GM12891 (cell line): ENCODE measurements at places on chromosomes 6 and 20.

DNA sequence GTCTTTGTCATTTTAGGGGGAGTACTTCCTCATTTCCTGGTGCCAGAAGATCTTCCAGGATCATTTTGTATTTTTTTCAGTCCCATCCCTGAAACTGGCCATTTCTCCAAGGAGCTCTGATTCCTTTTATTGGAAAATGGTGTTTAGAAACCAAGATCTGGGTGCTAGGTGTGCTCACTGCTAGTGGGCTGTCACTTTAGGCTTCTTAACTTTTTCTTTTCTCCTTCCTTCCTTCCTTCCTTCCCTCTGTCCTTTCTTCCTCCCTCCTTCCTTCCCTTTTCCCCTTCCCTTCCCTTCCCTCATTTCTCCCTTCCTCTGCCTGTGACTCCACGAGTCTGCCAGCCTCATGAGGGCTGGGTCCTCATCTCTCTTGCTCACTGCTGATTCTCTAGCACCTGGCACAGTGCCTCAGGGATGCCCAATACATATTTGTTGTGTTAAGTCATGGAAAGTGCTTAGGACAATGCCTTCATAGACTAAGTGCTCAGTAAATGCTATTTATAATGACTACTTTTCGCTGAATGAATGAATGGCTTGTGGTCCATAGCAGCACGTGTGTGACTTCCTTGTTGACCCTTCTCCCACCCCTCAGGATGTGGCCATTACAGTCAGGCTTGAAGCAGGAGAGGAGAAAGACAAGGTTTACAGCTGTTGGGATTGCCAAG, 36.9 kb downstream of the APCDD1L start:
- no peak for DNase-seq

DNA sequence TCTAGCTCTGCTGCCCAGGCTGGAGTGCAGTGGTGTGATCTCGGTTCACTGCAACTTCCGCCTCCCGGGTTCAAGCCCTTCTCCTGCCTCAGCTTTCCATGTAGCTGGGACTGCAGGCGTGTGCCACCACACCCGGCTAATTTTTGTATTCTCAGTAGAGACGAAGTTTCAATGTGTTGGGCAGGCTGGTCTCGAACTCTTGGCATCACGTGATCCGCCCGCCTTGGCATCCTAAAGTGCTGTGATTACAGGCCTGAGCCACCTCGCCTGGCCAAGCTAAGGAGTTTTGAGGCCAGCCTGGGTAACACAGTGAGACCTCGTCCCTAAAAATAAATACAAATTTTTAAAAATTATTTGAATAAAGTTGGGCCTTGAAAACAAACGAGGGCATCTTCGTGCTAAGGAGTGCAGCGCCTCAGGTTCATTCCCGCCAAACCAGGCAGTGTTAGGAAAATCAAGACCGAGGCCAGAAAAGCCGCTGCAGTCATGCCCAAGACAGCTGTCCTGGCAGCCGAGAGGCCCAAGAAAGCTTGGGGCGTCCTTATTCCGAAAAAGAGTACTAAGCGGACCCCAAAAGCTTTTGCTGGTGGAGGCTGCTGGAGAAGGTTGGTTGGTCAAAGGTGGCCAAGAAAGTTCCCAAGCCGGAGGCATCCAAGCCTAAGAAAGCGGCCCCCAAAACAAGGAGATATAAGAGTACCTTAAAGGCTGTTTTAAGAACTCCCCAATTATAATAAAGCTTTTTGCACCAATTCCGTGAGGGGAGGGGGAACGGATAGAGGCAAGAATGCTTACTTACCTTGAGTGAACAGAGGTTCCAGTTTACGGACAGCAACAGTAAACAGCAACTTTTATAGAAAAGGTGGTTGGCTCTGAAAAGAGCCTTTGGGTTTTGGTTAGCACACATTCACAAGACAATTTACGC, 109.0 kb downstream of the HFE start:
- DNase-seq = no peak

- no peak for DNase-seq
Measured at GRCh38 chr6:48889429-48889828, 573.6 kb downstream of the MMUT start.

DNA sequence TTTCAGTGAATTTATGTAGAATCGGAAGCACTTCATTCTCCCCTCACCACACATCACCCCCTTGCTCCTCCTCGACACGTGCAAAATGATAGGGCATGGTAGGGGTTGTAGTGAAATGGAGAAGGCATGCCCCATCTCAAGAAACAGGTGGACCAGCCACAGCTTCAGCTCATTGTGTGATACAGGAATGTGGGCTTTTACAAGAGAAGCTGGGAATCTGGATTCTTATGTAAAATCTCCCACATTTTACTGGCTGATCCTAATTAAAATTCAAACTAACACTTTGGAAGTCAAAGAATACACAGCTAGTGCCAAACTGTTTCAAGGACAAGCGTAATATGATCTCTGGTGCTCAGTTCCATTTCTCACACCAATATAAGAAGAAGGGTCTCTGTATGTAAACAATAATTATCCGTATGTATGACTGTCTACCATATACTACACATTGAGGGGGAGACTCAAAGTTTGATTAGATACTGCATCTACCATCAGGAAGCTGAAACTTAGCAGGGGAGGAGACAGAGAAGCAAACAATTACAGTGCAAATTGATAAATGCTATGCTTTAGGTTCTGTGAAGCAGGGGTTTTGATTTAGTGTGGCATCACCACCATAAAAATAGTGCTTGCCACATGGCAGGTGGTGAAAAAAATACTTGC, 24.3 kb upstream of the KIAA0408 start:
- no peak for DNase-seq

GRCh38 chr6:165568326-165568725, 94.7 kb downstream of the PDE10A start:
- DNase-seq = no peak

DNA sequence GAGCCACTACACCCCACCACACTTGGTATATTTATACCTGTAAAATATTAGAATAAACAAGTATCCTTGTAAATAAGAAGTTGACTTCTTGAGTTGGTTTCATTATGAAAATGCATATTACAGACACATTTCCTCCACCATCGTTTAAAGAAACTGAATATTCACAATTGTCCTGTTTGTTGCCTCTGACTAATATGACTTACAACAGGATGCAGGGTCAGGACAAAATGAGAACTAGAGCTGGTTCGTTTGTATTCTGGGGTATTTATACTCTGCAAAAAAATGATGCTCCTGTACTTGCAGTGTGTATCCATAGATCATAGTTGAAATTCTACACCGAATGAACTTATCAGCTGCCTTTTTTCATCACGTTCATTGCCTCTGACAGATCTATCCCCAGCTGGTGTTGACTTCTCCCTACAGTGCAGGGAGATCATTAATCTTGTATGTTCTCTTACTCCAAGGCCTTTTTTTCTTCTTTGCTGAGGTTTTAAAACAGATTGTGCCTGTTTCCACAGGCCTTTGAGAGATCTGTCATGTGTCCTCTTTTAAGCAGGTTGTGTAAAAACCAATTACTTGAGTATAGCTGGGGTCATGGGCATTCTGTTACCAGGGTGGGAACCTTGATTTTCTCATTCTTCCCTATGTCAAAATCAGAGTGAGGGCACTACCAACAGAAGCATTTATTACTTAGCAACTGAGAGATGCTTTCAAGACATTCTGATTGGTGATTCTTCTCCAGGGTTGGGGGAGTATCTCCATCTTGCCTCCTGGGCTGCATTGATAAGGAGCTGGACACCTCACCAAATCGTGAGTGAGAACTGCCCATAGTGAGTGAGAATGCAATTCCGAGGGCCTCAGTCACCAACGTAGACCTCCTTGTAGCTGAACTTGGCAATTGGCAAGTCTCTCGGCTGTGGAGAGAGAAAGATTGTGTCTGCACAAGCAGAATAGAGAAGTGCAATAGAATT, 78.8 kb upstream of the CD83 start:
- no peak for DNase-seq

DNA sequence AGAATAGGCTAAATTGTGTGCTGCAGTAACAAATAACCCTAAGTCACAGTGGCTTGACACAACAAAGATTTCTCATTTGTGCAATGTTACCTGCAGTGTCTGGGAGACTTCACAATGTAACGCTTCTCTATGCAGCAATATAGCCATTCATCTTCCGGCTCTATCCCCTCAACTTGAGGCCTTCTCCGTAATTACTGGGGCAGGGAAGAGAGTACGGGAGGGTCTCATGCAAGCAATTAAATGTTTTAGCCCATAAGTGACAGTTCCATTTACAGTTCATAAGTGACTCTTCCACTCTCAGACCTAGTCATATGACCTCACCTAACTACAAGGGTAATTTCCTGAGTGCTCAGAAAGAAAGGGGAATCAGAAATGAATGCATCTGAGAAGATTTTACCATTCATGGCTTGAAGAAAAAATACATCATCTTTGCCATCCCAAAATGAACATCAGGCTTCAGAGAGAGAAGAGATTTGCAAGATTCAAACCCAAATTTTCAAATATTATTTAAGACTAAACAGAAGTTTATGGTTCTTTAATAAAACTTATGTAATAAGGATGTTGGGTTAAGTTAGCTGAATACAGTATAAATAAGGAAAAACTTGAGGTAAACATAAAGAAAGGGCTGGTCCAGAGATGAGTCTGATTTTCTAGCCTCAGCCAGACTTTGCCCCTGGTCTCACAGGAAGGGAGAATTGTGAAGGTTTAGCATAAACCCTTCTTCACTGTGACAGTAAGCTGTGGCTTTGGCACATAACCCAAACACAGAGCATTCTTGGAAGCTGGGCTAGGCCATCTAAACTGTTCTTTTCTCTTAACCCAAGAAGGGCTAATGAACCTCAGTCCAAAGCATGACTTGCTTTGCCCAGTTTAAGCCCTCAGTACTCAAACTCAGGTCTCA, 13.3 kb downstream of the GPR6 start:
- no peak for DNase-seq

DNA sequence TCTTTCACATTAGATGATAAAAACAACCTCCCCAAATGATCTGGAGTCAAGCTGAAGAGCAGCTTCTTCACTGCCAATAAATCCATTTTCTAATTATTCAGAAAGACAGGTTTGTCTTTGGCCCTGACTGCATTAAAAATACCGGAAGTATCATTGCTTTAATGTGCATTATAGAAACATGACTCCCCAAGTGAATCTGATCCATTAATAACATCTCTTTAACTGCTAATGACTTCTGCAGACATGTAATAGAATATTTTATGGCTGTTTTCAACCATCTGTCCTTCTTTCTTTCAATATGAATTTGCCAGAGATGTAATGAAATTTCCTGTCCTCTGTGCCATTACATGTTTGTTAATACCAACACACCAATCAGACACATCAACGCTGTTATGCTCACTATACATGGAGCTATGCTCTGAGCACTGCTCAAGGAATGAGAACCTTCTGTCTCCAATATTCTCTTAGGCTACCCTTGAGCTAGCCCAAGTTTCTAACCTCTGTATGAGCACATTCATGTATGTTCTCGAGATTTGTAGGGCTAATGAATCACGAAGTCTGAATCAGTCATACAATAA, 87.8 kb downstream of the LYRM4 start:
- no peak for DNase-seq

- DNase-seq = no peak
Measured at GRCh38 chr6:72931325-72931887, 293.9 kb downstream of the KHDC1L start.

- DNase-seq = no peak
Measured at GRCh38 chr6:114202389-114202788, 140.4 kb downstream of the HS3ST5 start.

- no peak for DNase-seq
Measured at GRCh38 chr20:33600981-33601380, 61.1 kb upstream of the C20orf144 start.

DNA sequence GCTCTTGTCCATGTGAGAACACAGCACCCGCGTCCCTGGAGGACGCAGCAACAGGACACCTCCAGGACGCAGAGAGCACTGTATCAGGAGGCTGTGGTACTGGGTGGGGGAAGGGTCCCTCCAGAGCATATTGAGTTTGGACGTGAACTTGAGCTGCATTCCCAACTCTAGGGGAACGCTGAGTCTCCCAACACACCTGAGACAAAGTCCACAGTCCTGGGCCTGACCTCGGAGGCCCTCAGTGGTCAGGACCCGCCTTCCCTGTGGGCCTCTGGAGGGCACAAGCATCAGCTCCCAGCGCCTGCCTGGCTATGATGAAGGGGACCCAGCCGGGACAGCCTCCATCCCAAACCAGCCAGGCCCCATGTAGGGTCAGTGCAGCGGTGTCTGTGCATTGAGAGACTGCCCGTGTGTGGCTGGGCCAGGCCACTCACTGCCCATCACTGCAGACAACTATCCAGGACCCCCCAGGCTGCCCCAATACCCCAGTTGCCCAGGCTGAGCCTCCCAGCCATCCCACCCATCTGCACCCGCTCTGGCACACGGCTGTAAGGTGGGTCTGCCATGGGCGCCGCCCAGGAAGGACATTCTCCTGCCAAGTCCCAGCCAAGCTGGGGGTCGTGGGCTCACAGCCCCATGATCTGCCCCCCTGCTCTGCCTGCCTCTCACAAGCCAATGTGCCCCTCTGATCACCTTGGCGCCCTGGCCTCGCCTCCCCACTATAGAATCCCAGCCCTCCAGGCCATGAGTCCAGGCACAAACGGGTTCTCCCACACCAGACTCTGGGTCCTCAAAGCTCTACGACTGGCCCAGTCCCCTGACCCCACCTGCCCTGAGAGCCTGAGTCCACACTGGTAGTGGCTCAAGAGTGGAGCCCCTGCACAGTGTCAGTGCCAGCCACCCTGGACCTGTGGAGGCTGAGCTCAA, 115.7 kb downstream of the TAF4 start:
- DNase-seq = no peak
